ENCODE measurements at places on chromosomes 2 and 18.

- no peak for DNase-seq
Measured at GRCh38 chr2:48725696-48726494, 29.6 kb downstream of the LHCGR start.

GRCh38 chr18:74081966-74082741 lies 65.5 kb downstream of the FBXO15 start:
- DNase-seq = peak; percentile 70

- no peak for DNase-seq
Measured at GRCh38 chr18:2990956-2991640, 21.8 kb downstream of the LPIN2 start.

DNA sequence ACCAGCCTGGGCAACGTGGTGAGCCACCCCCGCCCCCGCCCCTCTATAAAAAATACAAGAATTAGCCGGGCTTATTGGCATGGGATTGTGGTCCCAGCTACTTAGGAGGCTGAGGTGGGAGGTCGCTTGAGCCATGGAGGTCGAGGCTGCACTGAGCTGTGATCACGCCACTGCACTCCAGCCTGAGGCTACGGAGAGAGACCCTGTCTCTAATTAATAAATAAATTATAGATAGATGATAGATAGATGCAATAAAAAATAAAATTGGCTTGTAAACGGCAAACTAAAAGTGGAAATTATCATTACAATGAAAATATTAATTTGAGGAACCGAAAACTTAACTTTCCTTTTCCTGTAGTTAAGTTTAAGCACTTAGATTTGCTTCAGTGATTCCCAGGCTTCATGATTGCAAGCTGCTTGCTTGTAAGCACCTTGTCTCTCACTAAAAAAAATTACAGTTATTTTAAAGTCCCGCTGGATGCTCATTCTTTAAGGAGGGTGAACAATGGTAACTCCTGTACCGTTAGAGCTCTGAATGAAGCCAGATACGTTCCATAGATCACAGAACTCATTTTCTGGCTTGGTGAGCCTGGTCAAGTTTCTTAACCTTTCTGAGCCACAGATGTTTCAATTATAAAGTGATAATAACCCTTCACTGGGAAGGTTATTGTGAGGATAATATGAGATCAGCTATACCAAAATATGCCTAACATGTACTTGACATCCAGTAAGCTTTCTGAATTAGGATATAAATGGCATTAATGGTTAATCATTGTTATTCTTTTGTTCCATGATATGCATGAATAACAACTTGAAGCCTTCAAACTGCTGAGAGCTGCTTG lies 9.3 kb upstream of the NARS1 start:
- DNase-seq = peak; percentile 64

DNA sequence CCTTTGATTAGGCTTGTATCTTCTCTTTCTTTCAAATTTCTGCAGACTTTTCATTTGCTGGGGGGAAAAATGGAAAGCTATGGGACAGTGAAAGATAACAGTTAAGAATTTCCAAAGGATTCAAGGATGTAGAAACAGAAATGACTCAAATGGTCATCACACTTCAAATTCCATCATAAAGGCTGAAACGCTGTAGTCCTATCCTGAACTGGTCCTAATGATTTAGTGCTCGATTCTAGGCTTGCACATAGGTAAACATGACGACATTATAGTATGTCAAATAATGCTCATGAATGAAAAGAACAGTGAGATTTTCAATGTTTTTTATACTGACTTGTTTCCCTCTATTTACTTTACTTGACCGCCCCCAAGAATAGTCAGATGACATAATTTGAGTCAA lies 15.7 kb upstream of the MMADHC start:
- DNase-seq = no peak

- no peak for DNase-seq
Measured at GRCh38 chr18:49444581-49444980, 15.9 kb downstream of the DYM start.

DNA sequence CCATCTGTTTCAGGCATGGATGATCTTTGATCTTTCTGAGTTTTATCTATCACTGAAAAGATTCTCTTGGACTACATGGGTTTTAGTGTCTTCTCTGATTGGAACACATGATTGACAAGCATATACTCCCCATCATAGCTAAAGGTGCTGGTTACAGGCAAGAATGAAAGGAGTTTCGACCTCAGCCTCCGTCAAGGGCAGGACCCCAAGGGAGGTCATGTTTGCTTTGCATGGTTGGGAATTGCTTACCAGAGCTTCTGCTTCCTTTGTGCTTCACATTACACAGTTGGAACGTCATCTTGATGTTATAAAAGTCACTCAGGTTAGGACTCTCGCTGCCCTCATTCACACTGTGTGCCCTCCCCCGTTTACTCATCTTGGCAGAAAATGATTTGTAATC lies 287.7 kb downstream of the PIK3C3 start:
- DNase-seq = no peak
